Lower leg skin (tissue), 4 donors: ENCODE measurements at places on chromosomes 4 and X. TPM values are rescaled to one million over a fixed set of nuclear protein-coding genes. Genes with fewer than 3 reads are reported as not detected.

EXOC1L gene
- not detected for total RNA-seq

UGT2B10 gene
- total RNA-seq: not detected

TRAM1L1 gene
- total RNA-seq: 1.3 TPM

- DNase-seq: no peak
Measured at GRCh38 chr4:10944321-10944720, 259.8 kb upstream of the CLNK start.

DNA sequence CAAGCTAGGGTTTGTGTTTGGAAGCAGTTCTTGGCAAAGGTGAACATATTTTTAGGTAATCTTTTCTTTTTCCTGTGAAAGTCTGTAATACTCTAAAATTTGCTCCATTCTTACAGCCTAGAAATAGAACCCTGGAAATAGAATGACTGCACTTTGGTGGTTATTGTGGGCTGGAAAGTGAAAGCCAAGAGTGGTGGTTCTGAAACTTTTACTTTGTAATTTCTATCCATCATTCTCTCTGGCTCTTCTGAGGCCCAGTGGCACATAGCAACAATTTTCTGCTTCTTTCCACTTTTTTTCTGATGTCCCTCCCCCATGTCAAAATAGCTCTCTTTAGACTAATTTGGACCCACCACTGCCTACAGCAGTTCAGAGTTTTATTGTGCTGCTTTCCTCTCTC is 300.4 kb upstream of the RPS6KA3 start:
- DNase-seq: no peak

DNA sequence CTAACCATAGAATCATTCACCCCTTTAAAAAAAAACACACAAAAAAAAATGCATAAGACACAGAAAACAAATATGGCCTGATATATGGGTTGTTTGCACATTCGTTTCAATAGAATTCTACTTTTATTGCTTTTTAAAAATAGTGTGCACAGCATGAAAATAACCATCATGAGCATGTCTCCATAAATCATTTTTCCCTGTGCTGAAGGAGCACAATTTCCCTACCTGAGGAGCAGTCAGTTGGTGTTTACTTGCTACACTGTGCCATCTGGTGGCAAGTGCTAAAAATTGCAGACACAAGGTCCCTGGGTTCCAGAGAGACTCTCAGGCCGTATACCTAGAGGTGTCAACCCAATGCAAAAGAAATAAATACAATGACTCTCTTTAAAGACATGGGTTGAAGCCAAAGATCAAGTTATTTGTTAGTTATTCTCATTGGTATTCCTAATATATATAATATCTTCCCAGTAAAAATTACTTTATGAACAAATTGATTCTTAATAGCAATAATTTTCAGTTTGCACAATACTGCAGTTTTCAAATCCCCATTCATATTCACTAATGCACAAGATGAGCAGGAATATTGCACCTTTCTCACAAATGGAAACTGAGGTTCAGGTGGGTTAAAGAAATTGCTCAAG is 551.4 kb downstream of the IQCM start:
- DNase-seq: no peak
